Hematopoietic multipotent progenitor cell treated with erythropoietin and hydrocortisone succinate and interleukin-3 and kit ligand, for 15 days (in vitro differentiated cells): ENCODE measurements at places on chromosomes 5 and 9.

DNA sequence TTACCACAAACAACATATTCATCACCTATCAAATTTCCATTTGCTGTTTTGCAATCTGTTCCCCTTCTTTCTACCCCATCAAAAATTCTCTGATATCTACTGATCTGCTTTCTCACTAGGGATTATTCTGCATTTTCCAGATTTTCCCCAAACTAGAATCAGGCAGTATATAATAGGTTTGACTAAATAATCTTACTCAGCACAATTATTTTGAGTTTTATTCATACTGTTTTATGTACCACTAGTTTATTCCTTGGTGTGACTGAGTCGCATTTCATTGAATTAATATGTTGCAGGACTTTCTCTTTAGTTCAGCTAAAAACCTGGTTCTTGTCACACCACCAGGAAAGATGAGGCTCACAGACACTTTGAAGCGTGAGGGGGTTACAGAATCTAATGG lies 131.4 kb downstream of the CYLC2 start:
- no peak for DNase-seq

DNA sequence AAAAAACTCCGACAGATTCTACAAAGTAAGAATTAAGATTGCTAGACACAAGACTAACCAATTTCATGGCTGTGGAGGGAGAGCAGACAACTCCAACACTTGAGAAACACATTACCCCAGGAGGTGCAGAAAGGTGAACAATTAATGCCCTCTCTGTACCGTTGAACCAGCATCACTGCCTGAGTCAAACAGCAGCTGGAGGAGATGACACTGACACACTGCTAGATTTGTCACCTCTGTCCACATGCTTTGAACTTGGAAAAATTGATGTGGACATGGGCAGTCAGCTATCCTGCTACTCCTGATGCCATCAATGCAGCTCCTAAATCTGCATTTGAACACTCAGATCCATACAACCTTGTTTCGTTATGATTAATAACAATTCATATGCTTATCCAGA lies 51.7 kb downstream of the GPBP1 start:
- no peak for DNase-seq

DNA sequence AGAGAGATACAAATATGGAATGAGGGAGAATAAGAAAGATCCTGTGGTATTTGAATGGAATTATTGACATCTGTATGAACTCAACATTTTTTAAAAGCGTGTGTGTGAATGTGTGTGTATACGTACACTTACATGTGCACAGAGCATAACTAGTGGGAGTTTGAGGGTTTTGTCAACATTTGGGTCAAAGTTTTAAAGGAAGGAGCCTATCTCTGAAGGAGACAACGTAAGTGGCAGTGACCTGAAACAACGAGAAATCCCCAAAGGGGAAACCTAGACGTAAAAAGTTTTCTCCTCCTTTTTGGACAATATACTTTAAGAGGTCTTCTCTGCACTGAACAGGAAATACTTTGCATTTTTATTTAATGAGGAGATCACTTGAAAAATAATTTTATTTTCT lies 40.2 kb upstream of the DTWD2 start:
- no peak for DNase-seq

GRCh38 chr5:307794-308579 lies 13.5 kb upstream of the AHRR start:
- no peak for DNase-seq

DNA sequence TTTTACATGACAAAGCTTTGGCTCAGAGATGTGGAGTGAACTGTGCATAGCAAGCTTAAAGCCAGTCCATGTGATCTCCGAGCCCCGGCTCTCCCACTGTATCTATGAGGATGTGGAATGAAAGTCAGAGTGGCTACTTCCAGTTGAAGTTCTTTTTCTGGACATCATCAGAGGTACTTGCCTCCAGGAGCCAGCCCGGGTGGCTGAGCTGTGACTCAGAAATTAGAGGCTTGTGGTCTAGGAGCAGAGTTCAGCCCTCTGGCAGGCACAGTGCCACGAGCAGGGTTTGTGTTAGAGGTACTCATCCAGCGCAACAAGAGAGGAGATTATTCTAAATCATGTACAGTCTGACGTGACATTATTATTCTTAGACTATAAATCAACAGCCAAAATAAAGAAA lies 322.5 kb downstream of the CDK5RAP2 start:
- no peak for DNase-seq

DNA sequence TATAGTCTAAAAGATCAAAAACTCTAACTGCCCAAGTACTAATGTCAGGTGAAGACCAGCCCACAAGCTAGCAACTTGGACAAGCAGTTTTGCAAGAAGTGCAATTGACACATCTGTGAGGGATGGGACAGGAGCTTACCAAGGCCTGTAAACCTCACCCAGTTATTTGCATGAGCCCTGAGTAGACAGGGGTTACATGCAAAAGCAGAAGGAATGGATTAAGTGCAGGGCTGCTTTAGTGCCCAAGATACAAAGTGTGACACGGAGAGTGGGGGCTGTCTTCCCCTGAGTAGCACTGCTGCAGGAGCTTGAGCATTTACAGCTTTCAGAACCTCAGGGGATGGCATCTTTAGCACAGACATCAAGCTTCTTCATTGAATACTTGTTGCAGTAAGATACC lies 286.7 kb downstream of the ELAVL2 start:
- DNase-seq, result no peak

DNA sequence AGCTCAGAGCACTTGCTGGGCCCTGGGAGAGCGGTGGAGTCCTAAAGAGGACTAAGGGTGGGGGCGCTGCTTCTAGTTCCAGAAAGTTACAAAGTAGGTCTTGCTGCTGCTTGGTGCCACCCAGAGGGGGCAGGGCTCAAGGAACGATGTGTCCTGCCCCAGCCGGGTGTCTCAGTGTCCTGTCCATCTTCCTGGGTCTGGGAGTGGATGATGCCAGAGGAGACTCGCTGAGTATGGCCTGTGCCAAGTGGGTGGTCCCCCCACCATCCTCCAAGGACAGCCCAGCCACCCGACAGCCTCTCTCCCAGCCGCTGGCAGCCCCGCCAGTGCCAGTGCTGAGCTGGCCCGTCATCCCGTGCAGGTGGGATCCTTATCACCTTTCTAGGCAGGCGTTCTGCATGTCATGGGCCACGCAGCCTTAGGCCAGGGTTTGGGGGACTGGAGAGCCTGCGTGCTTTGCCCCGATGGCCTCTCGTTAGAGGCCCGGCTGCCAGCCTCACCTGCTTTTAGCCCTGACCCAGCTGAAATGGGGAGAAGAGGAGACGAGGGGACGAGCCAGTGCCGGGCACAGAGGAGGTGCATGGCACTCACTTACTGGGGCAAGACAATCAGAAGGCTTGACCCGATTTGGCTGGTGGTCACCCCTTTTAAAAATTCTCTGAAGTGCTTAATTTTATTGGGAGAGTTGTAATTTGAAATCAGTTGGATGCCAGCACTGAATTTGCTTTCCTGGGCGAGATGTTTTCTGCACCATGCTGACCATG lies 5.6 kb downstream of the WNK2 start:
- DNase-seq, result no peak

DNA sequence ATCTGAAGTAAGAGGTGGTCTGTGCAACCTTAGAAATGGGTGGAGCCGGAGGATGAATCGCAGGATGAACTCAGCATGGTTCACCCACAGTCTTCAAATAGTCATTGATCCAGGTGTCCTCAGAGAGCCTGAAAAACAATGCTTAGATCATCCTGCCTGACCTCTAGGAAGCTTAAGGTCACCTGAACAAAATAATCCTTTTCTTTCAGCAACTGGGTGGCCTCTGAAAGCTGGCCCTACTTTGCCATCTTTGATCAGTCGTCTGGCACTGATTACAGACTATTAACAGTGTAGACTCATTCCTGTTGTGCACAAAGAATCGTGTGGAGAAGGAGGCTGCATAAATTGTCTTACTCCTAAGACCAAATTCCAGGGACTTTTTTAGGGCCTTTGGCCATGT lies 50.7 kb downstream of the PIP5K1B start:
- DNase-seq, result no peak

DNA sequence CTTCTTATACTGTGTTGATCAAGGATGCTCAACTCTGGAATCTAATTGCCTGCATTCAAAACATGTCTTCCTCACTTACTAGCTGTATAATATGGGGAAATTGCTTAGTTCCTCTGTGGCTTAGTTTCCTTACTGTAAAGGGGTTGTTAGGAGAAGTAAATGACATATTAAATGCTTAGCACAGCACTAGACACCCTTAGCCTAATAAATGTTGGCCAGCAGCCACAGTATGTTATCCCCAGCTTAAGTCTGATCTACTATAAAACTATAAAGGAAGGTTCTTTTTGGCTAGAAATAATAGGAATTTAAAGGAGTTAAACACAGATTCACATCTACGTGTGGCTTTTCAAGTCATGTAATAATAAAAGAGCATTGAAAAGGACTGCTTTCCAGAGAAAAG lies 232.4 kb downstream of the PCSK1 start:
- DNase-seq, result no peak
